ENCODE measurements at places on chromosomes 2 and 18. TPM values are rescaled to one million over a fixed set of nuclear protein-coding genes. Genes with fewer than 3 reads are reported as not detected.

- DNase-seq = no peak
Measured at GRCh38 chr2:217930761-217931563, 71.8 kb downstream of the TNS1 start.

The CPO gene
- polyA plus RNA-seq = 1.0 TPM

DNA sequence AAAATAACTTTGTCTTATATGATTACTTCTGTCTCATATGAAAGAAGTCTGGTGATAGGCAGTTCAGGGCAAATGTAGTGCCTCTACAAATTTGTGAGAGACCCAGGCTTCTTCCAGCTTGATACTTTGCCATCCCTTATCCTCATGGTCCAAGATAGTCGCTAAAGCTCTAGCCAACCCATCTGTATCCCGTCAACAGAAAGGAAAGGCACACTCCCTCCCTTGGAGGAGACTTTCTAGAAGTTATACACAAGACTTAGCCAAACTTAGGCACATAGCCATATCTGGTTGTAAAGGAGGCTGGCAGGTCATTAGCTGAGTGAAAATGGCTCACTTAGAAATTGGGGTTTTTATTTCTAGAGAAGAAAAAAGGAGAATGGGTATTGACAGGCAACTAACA is 14.3 kb upstream of the EHBP1 start:
- DNase-seq = no peak

GRCh38 chr18:23284629-23285028 is 149.3 kb downstream of the CABLES1 start:
- no peak for DNase-seq

DNA sequence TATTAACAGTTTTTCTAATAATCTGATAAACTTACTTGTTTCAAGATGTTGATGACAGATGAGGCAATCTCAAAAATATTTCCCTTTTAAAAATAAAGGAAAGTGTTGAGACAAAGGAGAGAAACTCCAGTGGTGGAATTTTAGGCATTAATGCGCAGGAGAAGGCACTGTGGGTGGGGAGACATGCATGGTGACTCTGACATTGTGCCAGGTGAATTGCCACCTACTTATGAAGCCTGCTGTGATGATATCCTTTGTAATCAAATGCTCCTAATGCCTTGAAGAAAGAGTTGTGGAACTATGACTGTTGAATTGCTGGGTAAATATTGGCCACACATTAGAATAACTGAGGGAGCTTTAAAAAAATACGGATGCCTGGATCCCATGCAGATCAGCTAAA is 101.4 kb downstream of the PLA2R1 start:
- no peak for DNase-seq

- peak; percentile 0 for DNase-seq
Measured at GRCh38 chr2:161307676-161308075, 549 bp upstream of the PSMD14 start.

The CRYGD gene
- polyA plus RNA-seq = not detected

DNA sequence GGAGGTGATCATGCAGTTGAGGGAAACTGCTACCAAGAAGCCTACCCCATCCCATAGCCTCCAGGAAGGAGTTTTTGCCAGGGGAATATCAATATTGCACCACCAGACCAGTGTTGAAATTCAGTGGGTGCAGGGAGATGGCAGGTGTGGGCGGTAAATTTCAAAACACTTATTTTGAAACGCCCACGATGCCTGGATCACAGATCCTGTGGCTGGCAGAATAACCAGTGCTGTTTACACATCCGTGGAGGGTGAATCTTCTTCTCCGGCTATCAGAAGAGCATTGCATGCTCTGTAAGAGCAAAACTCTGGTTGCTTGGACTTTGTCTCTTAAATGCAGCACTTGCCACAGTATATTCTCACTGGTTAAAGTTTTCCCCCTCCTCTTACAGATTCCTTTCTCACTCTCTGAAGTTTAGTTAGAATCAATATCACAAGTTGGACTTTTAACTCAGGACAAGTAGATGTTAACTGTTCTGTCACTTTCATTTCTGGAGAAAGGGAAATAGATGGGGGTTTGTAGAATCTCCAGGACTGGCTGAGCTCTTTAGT is 70.5 kb upstream of the ZCCHC2 start:
- DNase-seq = no peak

The THADA gene
- 34.1 TPM for polyA plus RNA-seq

The AQP12B gene
- polyA plus RNA-seq = 0.19 TPM

DNA sequence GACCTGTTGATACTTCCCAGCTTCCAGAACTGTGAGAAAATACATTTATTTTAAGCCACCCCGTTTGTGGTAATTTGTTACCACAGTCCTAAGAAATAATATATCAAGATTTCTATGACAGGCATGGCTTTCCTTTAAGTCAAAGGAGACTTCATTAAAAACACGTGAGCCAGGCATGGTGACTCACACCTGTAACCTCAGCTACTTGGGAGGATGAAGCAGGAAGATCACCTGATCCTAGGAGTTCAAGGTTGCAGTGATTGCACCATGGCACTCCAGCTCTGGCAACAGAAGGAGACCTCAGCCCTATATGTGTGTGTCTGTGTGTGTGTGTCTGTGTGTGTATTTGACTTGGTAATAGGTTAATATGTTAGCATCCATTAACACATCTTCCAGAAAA is 69.8 kb upstream of the SCN7A start:
- no peak for DNase-seq

- DNase-seq = no peak
Measured at GRCh38 chr2:208541461-208541988, 134.9 kb downstream of the PTH2R start.

DNA sequence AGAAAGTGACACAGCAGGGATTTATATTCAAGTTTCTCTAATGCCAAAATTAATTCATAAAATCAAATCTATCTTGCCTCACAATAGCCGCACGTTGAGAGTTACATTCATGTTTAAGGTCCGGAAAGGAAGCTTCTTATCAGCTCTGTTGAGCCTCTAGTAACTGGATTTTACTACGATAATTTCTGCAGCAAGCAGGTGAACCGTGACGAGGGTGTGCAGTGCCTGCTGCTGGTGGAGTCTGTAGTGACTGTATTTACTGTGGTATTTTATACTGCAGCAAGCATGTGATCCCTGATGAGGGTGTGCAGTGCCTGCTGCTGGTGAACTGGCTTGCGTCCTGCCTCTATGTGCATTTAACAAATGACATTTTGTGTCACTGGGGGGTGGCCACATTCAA is 120.0 kb downstream of the SNTG2 start:
- DNase-seq = no peak

- no peak for DNase-seq
Measured at GRCh38 chr2:207531032-207531952, 1.5 kb downstream of the CREB1 start.

GRCh38 chr2:191917430-191917881 is 70.6 kb upstream of the CAVIN2 start:
- DNase-seq = no peak

The TET3 gene
- 24.1 TPM for polyA plus RNA-seq

The ST6GAL2 gene
- 23.7 TPM for polyA plus RNA-seq

The ADCYAP1 gene
- 0.17 TPM for polyA plus RNA-seq

GRCh38 chr2:84493514-84493913 is 22.8 kb upstream of the DNAH6 start:
- DNase-seq = no peak

GRCh38 chr18:52678034-52678433 is 338.0 kb downstream of the DCC start:
- DNase-seq = no peak

The FOXD4L1 gene
- polyA plus RNA-seq = 0.22 TPM

- no peak for DNase-seq
Measured at GRCh38 chr2:122001441-122001874, 246.0 kb downstream of the TSN start.

DNA sequence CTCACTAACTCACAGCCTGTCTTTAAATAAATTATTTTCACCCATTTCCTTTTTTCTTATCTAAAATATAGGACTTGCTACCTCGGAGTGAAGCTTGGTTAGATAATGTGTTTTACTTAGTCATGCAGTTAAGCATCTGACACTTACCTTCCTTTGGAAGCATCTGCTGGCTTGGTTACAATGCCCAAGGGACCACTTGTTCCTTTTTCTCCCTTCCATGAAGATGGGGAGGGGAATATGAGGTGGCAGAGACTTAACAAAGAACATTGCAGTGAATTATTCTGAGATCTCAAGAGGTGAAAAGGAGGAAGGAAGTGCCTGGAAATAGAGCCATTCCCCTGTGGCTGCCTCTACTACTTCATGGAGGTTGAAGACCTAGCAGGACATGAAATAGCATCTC is 145.4 kb upstream of the FOSL2 start:
- DNase-seq = no peak

The FLACC1 gene
- polyA plus RNA-seq = 4.9 TPM

The ALPI gene
- 0.09 TPM for polyA plus RNA-seq

The RGPD5 gene
- polyA plus RNA-seq = 10.0 TPM

DNA sequence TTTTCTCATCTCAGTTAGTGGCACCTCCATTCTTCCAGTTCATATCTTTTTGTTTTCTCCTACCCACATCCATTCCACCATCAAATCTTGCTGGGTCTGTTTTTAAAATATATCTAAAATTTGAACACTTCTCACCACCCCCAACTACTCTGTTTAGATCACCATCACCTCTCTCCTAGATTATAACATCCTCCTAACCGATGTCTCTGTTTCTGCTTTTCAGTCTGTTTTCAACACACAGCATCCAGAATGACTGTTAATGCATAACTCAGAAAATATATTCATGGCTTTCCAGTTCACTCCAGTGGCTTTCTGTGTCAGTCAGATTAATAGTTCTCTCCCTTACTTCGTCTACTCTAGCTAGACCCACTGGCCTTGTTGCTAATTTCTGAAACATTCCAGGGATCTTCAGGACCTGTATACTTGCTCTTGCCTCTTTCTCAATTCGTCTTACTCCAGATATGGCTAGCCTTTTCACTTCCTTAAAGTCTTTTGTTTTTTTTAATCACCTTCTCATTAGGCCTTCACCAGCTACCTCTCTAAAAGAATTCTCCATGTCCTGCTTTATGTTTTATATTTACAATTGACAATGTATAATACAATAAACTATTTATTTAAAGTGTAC is 105.3 kb downstream of the COMMD1 start:
- no peak for DNase-seq

DNA sequence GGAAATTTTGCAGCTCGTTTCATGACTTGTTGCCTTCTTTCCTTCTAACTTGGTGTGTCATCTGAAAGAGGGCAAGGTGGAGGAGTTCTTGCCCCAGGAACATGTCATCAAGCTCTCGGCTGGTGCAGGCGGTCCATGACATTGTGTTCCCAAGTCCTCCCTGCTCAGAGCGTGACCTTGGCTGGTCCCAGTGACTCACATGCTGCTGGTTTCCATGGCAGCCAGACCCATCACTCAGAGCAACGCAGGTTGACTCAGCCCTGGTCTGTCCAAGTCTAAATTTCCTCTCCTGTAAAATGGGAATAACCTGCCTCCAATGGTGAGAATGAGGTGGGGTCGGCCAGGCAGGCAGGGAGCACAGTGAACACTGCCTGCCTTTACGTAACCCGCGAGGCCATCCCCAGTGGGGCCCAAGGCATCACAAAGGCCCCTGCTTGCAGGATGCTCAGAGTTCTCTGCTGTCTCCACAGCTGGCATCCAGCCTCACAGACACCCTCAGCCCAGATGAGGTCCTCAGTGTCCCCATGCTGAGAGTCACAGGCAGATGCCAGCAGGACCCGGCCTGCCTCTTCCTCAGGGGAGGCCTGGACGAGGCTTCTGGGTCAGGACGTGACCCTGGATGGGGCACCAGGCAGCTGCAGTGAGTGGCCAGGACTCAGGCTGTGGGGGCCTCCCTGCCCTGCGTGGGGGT is 143.7 kb downstream of the TPO start:
- no peak for DNase-seq

GRCh38 chr2:109257653-109258052 is 128.6 kb downstream of the SH3RF3 start:
- no peak for DNase-seq

DNA sequence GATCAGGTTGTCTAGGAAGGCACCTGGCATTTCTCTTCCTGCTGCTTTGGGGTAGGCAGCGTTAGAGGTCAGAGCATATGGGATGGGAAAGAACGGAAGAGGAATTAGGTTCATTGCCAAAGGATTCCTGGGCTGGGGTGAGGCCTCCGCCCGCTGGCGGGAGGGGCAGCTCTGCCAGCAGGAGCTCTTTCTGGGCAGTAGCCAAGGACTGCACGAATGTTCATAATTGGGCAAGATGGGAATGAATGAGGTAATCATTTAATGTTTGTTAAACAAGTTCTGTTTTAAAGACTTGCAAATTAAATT is 253.9 kb downstream of the AGAP1 start:
- no peak for DNase-seq

DNA sequence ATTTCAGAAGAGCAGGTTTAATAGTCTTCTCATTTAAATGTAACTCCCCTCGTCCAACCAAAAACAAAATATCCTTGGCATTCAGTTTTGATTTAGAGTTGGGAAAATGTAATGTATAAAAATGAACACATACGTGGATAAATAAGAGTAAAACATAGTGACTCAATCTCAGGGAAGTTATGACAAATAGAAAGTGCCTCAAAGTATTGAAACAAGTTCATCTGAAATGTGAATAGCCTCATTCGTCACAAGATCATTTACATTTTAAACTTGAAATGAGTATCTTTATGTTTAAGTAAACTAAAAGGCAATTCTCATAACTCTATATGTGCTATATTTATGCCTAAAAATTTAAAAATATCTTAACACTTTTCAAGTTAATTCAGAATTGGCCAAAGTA is 122.2 kb upstream of the SMAD7 start:
- no peak for DNase-seq

GRCh38 chr2:187358531-187358930 is 89.5 kb downstream of the CALCRL start:
- no peak for DNase-seq

- DNase-seq = no peak
Measured at GRCh38 chr2:117832905-117833613, 18.6 kb downstream of the DDX18 start.

The CDH19 gene
- 0.61 TPM for polyA plus RNA-seq

DNA sequence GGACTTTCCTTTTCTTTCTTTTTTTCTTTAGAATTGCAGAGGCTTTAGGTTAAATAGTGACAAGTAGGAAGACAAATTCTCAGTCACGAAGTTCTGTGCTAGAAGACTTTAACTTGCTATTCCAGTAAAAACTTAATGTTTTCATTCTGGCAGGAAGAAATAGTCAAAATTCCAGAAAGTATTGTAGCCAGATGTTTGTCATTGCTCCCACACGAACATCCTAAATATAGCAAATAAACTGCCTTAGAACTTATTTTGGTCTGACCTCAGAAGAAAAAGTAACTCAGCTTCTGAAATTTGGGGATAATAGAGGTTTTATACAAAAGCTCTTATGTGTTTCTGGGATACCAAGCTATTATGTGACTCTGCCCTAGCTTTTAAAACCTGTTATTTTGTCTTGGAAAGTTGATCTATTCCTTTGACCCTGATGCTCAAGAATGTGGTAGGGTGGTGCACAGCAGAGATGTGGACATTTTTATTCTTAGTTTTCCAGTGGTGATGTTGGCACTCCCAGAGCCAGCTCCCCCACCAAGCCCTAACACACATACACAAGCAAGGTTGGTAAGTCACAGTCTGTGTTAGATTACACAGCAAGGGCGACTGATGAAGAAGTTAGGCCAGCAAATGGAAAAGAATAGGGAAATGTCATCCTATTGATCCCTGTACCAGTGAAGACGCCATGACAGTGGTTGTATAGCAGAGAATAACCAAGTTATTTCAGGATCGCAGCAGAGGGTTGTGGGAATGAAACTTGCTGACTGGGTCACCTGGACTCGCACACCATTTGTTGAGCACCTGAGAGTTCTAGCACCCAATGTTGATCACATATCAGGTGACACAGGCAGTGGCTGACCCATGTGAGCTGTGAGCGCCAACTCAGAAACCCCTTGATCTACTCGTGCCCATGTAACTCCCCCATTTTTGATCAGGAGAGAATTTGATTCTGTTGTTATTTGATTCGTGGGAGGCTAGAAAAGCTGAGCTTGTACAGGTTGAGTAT is 23.7 kb downstream of the FARP2 start:
- DNase-seq = no peak
